NCI-H1436 (cell line): ENCODE measurements at places on chromosomes 6 and 20.

DNA sequence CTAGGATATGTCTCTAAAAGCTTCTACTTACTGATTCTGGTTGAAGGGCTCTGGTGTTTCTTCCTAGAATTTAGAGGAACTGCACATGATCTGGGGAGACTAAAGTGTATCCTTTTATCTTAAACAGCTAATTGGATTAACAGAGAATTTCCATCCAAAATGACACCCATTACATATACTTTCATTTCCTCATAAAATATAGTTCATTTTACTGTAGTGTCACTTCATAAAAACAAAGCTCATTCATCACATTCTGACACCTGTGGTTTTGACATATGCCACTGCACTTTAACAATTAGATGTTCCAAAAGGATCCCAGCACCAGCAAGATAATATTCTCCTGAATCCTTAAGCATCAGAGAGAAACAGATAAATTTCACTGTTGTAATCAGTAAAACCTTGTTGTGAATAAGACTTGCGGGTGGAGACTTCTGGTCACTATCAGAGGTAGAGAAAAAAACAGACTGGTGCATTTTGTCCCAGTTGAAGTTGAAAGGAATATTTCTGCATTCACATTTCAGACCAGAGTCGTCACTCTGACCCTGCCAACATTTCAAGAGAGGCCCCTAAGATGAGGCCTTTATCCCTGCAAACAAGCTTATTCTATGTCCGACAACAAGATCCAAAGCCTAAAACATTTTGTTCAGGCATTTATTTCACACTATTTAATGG, 175.3 kb upstream of the BMP5 start:
- DNase-seq: no peak

DNA sequence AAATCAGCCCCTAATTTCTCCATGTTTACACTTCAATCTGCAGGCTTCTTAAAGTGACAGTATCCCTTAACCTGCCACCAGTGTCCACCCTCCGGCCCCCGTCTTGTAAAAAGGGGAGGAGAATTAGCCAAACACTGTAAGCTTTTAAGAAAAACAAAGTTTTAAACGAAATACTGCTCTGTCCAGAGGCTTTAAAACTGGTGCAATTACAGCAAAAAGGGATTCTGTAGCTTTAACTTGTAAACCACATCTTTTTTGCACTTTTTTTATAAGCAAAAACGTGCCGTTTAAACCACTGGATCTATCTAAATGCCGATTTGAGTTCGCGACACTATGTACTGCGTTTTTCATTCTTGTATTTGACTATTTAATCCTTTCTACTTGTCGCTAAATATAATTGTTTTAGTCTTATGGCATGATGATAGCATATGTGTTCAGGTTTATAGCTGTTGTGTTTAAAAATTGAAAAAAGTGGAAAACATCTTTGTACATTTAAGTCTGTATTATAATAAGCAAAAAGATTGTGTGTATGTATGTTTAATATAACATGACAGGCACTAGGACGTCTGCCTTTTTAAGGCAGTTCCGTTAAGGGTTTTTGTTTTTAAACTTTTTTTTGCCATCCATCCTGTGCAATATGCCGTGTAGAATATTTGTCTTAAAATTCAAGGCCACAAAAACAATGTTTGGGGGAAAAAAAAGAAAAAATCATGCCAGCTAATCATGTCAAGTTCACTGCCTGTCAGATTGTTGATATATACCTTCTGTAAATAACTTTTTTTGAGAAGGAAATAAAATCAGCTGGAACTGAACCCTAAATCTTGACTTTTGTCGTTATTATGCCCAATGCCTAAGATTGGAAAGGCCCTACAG, 4.5 kb downstream of the SOX4 start:
- no peak for DNase-seq

DNA sequence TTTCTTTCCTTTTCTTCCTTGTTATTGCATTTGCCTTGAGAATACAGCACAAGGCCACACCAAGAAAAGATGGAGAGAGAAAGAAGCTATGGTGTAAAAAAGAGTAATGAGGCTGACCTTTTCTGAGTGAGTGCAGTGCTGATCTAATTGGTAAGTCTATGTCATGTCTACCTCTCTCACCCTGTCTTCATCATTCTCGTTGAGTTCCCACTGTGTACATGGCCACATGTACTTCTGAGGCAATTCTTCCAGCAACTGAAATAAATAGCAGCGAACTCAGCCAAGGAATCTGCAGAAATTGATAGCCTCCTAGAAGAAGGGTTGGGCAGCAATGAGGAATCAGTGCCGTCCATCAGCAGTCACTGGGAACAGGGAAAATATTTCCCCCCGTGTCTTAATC, 367.2 kb upstream of the SPTLC3 start:
- no peak for DNase-seq

DNA sequence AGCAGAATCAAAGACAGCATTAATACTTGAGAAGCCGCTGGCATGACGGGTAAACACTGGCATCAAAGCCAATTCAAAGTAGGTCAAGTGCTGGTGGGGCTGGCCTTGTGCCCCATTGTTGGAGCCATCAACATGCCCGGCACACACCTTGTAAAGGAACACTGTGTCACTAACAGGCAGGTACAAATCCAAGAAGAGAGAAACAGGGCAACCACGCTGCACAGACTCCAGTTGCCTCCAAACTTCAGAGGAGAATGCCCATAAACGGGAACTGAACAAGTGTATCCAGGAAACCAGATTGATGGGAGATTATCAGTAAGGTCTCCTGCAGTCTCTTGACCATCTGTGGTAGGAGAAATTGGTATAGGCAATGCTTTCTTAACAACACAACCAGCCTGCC, 127.0 kb upstream of the STXBP5 start:
- DNase-seq: no peak

DNA sequence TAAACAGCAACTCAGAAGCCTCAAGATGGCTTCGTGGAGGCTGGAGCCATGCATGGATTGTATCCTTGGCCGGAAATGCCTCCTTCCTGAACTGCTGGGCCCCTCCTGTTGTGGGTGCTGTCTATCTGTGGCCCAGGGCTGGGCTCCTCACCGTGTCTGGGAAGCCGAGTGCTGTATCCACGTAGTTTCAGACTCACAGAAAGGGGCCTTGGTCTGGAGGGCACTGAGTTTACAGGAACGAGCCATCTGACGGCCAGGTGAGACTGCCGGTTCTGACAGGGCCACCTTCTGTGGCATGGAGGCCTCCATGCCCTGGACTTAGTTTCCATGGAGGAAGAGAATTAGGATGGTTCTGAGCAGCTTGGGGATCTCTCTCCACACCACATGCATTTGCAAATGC, 142.2 kb downstream of the ERMARD start:
- DNase-seq: no peak

- DNase-seq: no peak
Measured at GRCh38 chr6:61901748-61902147, 384.3 kb downstream of the KHDRBS2 start.
